ENCODE measurements at places on chromosomes 6 and 20.

GRCh38 chr6:154245506-154245905, 111.1 kb downstream of the IPCEF1 start:
- DNase-seq: no peak

- no peak for DNase-seq
Measured at GRCh38 chr6:47405273-47405672, 72.3 kb upstream of the CD2AP start.

DNA sequence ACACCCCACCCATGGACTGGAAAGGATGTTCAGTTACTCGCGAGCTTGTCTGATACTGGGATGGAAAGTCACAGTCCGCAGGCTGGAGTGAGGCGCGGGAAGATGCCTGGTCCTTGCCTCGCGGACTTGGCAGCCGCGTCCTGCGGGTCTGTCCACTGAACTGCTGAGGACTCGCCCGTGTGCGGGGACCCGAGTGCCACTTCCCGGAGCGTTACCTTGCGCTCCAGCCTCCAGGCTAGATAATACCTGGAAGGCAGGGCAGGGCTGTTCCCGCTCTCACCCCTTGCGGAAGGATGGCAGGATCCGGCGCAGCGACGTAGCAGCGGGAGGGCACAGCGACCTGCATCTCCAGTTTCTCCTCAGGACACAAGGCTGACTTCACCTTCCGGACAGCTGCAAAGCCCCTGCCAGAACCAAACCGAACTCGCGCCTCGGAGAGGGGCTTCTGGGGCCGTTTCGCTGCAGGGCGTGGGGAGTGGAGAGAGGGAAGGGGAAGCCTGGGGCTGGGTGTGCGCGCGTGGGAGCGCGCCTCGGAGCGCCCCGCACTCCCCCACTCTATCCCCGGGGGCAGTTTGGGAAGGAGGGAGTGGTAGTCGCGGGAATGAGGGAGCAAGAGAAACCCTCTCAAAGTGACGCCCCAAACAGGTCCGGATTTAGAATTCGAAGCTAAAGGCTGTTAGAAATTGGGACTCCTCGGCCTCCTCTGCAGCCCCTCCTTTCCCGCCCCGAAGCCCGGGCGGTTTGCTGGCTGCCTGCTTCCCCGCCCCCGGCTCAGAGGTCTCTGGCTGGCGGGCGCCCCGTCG, at the start of gene KCNQ5:
TSS of gene KCNQ5 (plus strand) at position 774 of the 803 bp plus-strand sequence.
- DNase-seq: peak; percentile 30

GRCh38 chr6:36636687-36637418, 41.7 kb upstream of the CDKN1A start:
- no peak for DNase-seq

GRCh38 chr20:15241681-15242080, 904.3 kb upstream of the FLRT3 start:
- no peak for DNase-seq

DNA sequence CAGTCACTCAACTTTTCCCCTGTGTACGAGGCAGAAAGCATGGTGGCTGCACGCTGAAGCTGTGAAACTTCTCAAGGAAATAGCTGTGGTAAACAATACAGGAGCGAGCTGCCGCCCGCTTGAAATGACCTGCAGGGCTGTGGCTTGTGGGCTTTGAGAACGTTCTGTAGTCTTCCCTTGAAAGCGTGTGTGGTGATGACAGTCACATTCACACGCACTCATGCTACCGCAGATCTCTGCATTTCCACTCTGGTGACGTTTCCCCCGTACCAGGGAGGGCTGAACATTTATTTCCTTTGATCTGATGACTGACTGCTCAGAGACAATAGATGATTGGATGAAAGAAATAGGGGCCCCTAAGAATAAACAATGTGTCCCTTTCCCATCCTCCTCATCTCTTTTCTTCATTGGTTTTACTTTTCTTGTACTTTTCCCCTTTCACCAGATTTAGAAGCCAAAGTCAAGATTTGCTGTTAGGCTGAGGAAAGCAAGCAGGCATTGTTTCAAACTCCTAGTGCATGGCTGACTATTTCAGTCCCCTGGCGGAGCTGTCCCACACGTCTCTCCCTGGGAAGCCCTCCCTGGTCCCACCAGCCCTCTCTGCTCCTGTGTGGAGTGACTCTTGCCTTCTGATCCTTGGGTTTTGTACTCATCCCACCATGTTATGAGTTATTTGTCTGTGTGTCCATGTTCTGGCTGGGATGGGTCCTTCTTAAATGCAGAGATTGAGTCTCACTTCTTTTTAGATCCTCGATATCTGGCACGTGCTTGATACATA, 3.9 kb downstream of the SYTL3 start:
- DNase-seq: peak; percentile 70

- DNase-seq: no peak
Measured at GRCh38 chr20:36116807-36117441, 37.6 kb upstream of the EPB41L1 start.

DNA sequence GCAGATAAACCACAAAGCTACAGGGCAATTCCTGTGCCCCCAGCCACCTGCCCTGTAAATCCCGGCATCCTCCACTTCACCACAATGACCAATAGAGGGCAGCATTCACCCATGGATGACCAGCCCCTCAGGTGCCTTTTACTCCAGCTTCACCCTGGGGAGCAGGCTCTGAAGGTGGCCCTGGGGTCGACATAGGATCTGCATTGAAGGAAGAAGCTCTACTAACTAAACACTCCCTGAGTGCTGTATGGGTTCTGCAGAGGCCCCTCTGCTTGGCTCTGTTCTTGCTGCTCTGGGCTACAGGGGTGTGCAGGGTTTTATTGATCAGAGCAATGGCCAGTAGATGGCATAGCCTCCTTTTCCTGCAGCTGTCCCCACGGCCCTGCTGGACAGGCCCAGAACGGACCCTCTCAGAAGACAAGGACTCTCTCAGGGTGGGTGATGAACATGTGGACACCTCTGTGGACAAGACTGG, 20.3 kb downstream of the CST4 start:
- peak; percentile 27 for DNase-seq

GRCh38 chr6:54084231-54084630, 27.0 kb upstream of the MLIP start:
- DNase-seq: no peak

DNA sequence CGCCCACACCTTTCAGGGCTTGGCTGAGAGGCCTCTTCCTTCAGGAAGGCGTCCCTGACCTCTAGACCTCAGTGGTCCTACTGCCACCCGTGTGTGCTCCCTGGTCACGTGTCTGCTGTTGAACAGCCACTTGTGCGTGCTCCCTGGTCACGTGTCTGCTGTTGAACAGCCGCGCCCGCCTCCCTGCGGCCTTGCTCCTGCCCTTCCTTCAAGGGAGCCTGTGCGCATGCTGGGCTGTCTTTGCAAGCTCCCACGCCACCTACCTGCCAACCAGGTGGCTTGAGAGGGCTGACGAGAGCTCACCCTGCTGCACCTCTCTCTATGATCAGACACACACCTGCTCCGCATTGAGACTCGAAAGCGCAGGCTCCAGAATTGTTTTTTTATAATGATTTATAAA, 179.3 kb downstream of the BMP7 start:
- DNase-seq: no peak

- no peak for DNase-seq
Measured at GRCh38 chr6:11346516-11346915, 114.0 kb upstream of the NEDD9 start.

DNA sequence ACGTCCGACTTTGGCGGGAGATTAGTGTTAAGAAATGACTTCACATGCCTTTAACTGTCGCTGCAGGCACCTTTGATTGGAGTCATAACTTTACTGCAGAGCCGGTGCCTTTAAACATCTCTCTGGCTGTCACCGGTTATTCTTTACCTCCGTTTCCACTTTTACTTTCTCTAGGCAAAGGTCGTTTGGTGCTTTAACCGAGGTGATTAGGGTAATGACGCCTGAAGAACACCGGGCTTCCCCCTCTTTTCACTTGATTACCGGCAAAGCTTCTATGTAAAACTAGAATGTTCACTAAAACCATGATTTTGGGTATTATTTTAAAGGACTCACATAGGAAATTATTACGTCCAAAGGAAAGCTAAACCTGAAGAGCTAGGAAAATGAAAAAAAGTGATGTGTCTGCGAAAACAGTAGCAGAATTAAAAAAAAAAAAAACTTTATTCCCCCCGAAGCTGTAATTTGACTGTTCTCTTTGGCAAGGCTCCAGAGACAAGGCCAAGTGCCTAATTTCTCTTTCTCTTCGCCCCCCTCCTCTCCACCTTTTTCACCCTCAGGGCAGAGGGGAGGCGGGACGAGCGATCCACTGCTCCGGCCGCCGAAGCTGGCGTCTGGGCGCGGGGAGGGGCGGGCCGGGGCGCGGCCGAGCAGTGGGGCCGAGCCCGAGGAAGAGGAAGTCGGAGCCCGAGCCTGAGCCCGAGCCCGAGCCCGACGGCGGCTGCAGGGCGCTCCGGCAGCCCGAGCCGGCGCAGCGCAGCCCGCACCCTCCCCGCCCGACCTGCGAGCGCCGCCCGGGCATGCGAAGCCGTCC, at the start of gene PLEKHG1:
TSS of gene PLEKHG1 (plus strand) at position 687 of the 811 bp plus-strand sequence. CDS start 133,797 bp downstream, outside the sequence.
- DNase-seq: peak; percentile 11

DNA sequence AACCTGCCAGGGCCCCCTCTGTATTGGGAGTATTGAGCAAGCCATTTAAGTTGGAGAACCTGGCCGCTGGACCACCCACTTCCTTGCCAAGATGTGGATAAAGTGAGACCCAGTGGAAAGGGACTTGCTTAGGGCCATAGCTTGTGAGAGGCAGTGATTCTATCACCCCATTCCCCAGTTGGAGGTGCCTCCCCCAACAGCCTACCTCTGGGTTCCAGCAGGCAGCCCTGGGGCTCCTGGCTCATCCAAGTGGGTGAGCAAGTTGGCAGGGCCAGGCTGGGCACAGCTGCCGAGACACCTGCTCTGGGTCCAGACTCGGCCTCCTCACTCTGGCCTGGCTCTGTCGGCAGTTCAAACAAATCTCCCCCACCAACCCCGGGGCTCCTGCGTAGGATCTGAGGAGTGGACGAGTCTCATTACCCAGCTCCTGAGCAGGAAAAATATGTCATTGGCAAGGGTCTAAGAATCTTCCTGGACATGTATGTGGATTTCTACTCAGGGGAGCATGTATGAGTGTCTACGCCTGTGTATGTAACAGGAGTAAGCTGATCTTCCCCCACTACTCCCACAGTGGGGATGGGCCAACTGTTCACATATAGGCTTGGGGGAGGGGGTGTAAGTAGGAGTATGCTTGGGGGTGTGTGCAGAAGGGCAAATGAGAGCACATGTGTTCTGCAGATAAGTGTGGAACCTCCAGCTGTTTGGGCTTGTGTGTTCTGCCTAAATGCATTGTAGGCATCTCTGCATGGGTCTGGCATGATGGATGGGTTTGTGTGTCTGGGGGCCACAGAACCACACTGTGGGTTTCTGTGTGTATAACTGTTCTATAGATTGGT, 1.9 kb downstream of the ID1 start:
- DNase-seq: no peak

- DNase-seq: no peak
Measured at GRCh38 chr20:60237981-60238380, 279.8 kb downstream of the CDH26 start.

- DNase-seq: peak; percentile 35
Measured at GRCh38 chr20:49846206-49846807, 33.7 kb downstream of the SLC9A8 start.

DNA sequence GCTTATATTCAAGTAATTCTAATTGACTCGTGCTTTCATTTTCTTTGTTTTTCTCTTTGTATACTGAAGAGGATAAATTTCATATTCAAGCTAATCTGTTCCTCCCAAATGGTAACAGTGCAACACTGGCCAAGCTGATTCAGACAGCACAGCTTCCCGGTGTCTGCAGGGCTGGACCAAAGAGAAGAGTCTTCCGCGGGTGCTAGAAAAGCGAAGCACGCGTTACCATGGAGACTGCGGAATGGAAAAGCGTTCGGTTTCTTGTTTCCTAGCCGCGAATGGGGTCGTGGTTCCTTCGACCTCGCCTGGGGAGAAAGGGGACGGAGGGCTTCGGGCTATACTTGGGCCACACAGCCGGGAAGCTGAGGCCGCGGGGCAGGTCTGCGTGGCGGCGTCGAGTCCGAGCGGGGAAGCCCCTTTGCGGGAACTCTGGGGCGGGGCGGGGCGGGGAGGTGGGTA, 6.2 kb upstream of the ZNF311 start:
- DNase-seq: peak; percentile 28

DNA sequence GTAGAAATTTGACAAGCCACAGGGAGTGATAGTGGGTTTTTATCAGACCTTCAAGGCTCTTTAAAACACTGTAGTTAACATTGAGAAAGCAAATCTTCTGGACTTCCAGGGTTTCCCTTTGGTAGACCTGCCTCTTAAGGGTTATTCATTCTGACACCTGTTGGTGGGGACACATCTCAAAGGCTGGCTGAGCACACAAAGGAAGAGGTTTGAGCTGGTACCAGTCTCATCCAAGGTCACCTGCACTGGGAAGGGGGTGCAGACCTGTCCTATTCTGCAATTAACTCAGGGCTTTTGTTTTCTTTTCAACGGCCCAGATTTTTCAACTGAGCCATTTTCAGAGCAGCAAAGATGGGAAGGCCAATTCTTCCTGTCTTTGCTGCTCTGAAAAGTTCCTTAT, 45.6 kb downstream of the EDN1 start:
- no peak for DNase-seq

- no peak for DNase-seq
Measured at GRCh38 chr20:20761301-20761700, 48.9 kb upstream of the RALGAPA2 start.

DNA sequence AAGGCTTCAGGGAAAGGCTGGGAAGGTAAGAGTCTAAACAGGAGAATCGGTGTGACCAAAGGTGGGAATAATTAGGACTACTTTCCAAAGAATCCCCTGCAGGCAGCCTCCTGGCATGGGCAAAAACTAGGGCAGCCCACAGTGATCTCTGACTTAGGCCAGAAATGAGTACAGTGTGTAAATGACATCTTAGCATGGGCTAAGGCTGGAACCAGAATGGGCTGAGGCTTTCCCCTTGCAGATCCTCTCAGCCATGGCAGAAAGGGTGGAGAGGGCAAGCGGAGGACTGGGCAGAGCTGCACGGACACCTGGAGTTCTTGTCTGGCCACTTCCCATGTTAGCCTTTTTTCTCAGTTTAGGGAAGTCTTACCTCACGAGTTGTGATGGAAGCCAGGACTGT, 69.9 kb upstream of the FOXQ1 start:
- no peak for DNase-seq

DNA sequence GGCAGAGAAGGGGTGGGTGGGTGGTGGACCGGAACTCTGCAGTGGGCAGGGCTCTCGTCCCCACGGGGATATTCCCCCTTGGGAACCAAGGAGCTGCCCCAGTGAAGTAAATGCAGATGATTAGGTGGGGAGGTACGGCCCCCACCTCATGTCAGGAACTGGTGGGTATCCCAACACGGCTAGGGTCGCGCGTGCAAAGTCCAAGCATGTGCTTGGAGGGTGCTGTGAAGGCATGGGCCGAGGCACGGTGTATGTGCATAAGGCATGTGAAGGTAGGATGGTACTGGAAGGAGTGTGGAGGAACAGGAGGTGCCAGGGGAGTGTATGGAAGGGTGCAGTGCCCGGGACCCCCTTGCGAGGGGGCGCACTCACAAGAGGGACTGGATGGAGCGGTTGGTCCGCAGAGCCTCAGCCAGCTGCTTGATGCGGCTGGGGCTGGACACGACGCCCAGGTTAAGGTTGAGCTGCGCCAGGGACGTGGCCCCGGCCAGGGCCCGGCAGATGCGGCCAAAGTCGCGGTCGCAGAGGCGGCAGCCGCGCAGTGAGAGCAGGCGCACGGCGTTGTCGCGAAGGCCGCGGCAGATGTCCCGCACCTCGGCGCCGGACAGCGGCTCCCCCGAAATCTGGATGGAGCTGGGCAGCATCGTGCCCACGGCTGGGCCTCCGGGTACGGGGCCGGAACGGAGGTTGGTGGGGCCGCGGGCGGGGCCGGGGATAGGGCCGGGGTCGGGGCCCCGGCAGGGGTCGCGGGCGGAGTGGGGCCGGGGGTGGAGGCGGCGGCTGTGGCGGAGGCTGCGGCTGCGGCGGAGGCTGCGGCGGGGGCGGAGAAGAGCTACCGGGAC, 783 bp downstream of the LRRC73 start:
- no peak for DNase-seq

Data from stimulated activated CD4-positive, alpha-beta T cell treated with anti-CD3 and anti-CD28 coated beads, TNF-alpha, amount 100 ng/mL, for 24 hours (primary cell).